Fibroblast of the aortic adventitia (primary cell): ENCODE measurements at places on chromosomes 16 and 17. TPM values are rescaled to one million over a fixed set of nuclear protein-coding genes. Genes with fewer than 3 reads are reported as not detected.

The YPEL2 gene
- total RNA-seq = 10.8 and 22.7 TPM in 2 replicates

The CACNG5 gene
- total RNA-seq = not detected in 2 replicates

The OTOA gene
- total RNA-seq = 0.09 TPM in 1 of 2 replicates, not detected in the other

The LRRC37A2 gene
- 2.3 and 8.6 TPM in 2 replicates for total RNA-seq

The ZG16 gene
- total RNA-seq = not detected in 2 replicates

The TMC5 gene
- total RNA-seq = under 0.01 TPM in 1 of 2 replicates, not detected in the other

The CRYM gene
- 2.0 and 2.8 TPM in 2 replicates for total RNA-seq

The PLA2G10 gene
- total RNA-seq = not detected in 2 replicates

The KRTAP4-7 gene
- total RNA-seq = not detected in 2 replicates

The TM4SF5 gene
- not detected in 2 replicates for total RNA-seq

The COX6A2 gene
- not detected in 2 replicates for total RNA-seq

The WNK4 gene
- 0.45 and 3.5 TPM in 2 replicates for total RNA-seq

The CD300H gene
- total RNA-seq = not detected in 2 replicates

The VPS35 gene
- 154 and 347 TPM in 2 replicates for total RNA-seq

The SLC16A13 gene
- 0.72 and 3.1 TPM in 2 replicates for total RNA-seq

The PPP1R1B gene
- total RNA-seq = 4.1 and 9.0 TPM in 2 replicates

The TEPSIN gene
- 3.4 and 13.3 TPM in 2 replicates for total RNA-seq

The GNGT2 gene
- total RNA-seq = 0.45 TPM in 1 of 2 replicates, not detected in the other

The SLC12A3 gene
- not detected in 2 replicates for total RNA-seq

The C16orf46 gene
- total RNA-seq = 0.54 and 0.90 TPM in 2 replicates

The RUNDC3A gene
- total RNA-seq = not detected in 2 replicates

The FOXF1 gene
- total RNA-seq = 1.6 and 3.0 TPM in 2 replicates

The KCNJ18 gene
- not detected in 2 replicates for total RNA-seq

The PDIA2 gene
- total RNA-seq = not detected in 2 replicates

The GAS2L2 gene
- not detected in 2 replicates for total RNA-seq

The MGAT5B gene
- total RNA-seq = 0.18 and 0.74 TPM in 2 replicates

The RAB40C gene
- total RNA-seq = 12.0 and 14.6 TPM in 2 replicates

The YBX2 gene
- not detected in 2 replicates for total RNA-seq

The CD300A gene
- not detected in 2 replicates for total RNA-seq

The PDE6G gene
- total RNA-seq = 0.63 TPM in 1 of 2 replicates, not detected in the other

The CD300LB gene
- total RNA-seq = not detected in 2 replicates

The SLC47A1 gene
- total RNA-seq = 0.27 and 0.65 TPM in 2 replicates

The IL17C gene
- total RNA-seq = not detected in 2 replicates

The CDT1 gene
- total RNA-seq = 0.82 and 26.8 TPM in 2 replicates

The SLC35G6 gene
- not detected in 2 replicates for total RNA-seq

The RAC3 gene
- total RNA-seq = 6.2 and 13.5 TPM in 2 replicates

The CCL2 gene
- 11.1 and 109 TPM in 2 replicates for total RNA-seq

The CAVIN1 gene
- total RNA-seq = 639 and 721 TPM in 2 replicates

The RABEP2 gene
- 27.4 and 30.4 TPM in 2 replicates for total RNA-seq
